ENCODE measurements at places on chromosomes 4 and X.

DNA sequence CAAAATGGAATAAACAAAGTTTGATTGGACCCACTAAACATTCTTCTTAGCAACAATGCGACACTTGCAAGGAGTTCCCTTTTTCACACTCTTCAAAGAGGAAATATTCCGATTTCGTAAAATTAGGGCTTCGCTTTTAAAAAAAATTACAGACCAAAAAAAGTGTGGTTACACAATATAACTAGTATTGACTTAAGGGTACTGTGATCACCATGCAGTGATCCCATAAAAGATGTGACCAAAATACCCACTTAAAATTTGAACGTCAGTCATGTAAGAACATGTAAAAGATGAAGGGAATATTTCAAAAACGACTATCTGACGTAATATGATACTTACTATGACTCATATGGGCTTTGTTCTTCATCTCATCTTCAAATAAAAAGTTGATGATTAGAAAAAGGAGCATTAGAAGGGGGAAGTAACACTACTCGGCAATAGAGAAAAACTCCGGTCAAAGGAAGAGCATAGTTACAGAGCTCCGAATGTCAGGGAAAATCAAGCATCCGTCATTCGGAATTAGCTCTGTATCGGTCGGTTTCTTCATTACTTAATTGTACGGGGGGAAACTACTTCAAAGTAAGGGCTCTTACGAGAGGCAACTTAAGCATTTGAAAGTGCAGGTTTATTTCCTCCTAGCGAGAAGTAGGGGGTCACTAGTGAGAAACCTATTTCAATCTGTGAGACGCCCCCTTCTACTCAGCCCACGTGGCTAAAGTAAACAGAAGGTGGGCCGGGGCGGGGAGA is 1.3 kb upstream of the TET2 start:
- DNase-seq, result no peak

- no peak for DNase-seq
Observed at GRCh38 chr4:184838249-184839074, 12.7 kb upstream of the ACSL1 start.

GRCh38 chrX:153944140-153944799 is at the start of gene RENBP:
Gene RENBP, minus strand, starts transcription at chrX:153944643. Its CDS starts 33 bp downstream, at chrX:153944610.
- DNase-seq, result no peak

- DNase-seq, result no peak
Observed at GRCh38 chr4:172578712-172579111, 589.9 kb upstream of the GALNT7 start.

GRCh38 chr4:74968456-74969164 is 35.7 kb downstream of the PARM1 start:
- no peak for DNase-seq

DNA sequence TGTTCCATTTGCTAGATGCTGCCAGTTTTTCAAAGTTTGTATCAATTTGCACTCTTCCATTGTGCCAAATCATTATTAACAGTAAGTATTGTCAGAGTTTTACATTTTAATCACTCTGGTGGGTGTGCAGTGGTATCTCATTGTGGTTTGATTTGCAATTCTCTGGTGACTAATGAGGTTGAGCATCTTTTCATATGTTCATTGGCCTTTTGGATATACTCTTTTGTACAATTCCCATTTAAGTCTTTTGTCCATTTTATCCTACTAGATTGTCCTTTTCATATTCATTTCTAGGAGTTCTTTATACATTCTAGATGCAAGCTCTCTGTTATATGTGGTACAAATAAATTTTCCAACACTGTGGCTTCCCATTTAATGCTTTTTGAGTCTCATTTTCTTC is 17.4 kb upstream of the ARHGAP36 start:
- no peak for DNase-seq

GRCh38 chr4:73734530-73735001 is 5.8 kb upstream of the CXCL8 start:
- DNase-seq, result no peak

DNA sequence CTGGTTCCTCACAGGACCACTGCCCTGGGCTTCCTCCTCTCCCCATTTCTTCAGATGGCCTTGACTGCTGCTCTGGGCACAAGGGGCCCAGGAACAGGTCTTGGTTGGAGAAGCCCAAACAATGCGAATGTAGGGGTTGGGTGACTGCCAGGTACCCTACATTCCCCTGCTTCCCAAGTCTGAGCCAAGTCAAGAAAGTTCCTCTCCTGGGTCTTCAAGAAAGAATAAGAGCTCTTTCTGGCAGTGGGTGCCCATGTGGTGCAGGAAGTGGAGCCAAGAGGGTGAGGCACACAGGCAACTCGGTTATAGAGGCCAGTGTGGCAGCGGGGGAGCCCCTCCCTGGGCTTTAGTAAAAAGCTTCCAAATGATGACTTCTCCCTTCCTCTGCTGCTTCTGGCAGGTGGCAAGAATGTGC is 2.7 kb downstream of the SLC34A2 start:
- DNase-seq, result no peak

- no peak for DNase-seq
Observed at GRCh38 chr4:10077076-10077475, 39.5 kb downstream of the WDR1 start.

DNA sequence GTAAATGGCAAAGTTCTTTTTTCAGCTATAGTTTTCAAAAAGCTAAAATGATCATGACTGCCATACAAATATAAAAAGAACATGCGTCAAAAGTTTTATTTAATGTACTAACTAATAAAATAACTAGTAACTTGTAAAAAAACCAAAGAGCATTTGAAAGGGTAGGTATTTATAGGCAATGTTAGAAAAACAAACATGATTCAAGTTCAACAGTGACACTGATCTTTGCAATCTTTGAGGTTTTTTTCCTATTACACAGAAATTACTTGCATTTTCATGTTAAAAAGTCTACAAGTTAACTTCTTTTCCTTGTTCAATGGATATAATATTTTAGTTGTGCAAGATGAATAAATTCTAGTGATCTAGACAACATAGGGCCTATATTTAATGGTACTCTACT is 72.3 kb upstream of the GRID2 start:
- no peak for DNase-seq

DNA sequence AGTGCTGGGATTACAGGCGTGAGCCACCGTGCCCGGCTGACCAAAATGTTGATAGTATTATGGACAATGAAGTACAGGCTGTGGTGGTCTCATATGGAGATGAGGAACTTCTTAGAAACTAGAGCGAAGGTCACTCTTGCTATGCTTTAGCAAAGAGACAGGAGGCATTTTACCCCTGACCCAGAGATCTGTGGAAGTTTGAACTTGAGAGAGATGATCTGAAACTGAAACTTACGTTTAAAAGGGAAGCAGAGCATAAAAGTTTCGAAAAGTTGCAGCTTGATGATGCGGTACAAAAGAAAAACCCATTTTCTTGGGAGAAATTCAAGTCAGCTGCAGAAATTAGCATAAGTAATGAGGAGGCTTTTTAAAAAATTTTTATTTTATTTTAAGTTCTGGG is 8.5 kb upstream of the CTAG2 start:
- no peak for DNase-seq

- no peak for DNase-seq
Observed at GRCh38 chr4:173145131-173145530, 23.5 kb upstream of the GALNT7 start.

GRCh38 chrX:2521927-2522386 is 21.2 kb upstream of the DHRSX start:
- no peak for DNase-seq

DNA sequence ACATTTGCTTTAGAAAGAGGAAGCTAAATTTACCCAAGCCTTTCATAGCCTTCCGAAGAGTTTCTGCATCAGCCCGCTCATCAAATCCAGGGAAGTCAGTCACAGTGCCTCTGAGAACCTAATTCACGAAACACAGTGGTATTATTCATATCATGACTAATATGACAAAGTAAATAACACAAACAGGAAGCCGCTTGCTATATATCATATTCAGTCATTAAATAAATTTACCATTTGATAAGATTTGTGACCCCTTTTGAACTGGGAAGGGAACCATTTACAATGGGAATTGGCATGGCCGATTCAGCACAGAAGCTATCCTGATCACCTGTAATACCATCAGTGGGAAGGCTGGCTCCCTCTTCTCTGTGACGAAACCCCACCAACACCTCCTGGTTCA is 10.5 kb downstream of the ANXA5 start:
- no peak for DNase-seq

GRCh38 chr4:91851456-91851855 is 452.3 kb upstream of the GRID2 start:
- DNase-seq, result no peak

DNA sequence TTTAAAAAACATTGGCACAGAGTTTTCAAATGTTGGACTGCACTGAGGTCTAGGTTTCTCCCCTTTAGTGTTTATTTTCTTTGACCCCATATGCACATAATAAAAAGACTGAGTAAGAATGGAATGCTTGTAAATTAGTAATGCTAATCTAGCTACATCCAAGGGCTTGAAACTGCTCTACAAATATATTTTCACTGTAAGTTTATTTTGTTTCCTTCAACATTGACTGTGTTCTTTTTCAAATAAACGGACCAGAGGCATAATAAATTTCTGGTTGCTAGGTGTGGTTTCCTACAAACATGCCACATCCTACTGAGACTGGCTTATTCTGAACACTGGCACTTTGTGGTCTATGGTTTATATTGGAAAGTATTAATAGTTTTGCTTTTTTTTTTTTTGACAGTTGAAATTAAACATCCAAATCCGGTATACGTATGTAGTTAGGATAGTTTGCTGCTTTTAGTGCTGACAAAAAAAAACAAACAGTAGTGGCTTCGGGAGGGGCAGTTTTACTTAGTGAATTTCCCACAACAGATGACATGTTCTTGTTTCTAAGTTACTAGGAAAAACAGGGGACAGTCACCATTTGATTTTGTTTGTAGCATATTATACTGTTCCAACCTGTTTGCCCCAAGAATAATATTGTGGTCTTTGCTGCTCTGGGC is 13.2 kb downstream of the CA5B start:
- no peak for DNase-seq

GRCh38 chr4:85423431-85423830 is 51.5 kb upstream of the ARHGAP24 start:
- DNase-seq, result no peak

GRCh38 chrX:52138830-52139544 is 45.7 kb upstream of the MAGED4 start:
- no peak for DNase-seq

- DNase-seq, result no peak
Observed at GRCh38 chr4:92953462-92953861, 649.7 kb downstream of the GRID2 start.

GRCh38 chr4:174523025-174523693 is 871 bp upstream of the HPGD start:
- no peak for DNase-seq

DNA sequence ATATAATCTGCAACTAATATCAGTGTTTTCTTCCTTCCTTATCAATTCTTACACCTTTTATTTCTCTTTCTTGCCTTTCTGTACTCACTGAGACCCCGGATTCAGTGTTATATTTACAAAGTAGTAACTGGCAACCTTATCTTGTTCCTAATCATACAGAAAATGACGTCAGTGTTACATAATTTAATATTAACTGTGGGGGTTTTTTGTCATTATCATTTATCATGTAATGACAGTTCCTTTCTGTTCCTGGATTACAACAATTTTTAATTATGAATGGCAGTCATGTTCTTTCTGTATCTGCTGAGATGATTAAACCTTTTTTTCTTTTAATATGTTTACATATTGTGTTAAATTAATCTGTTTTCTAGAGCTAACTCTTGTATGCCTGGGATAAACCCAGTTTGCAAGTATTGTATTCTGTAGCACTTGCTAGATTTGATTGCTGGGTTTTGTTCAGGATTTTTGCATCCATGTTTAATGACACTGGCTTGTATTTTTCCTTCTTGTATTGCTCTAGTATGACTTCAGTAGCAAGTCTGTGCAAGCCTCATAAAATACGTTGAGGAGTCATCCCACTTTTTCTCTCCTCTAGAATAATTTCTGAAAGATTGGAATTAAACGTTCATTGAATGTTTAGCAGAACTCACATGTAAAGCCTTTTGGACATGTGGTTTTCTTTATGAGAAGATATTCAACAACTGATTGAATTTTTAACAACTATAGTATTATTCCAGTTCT is 10.4 kb upstream of the HSPA4L start:
- DNase-seq, result no peak

All from cortex of kidney (tissue), 1 donor.